ENCODE measurements at places on chromosomes 6 and 20. TPM values are rescaled to one million over a fixed set of nuclear protein-coding genes. Genes with fewer than 3 reads are reported as not detected.

DNA sequence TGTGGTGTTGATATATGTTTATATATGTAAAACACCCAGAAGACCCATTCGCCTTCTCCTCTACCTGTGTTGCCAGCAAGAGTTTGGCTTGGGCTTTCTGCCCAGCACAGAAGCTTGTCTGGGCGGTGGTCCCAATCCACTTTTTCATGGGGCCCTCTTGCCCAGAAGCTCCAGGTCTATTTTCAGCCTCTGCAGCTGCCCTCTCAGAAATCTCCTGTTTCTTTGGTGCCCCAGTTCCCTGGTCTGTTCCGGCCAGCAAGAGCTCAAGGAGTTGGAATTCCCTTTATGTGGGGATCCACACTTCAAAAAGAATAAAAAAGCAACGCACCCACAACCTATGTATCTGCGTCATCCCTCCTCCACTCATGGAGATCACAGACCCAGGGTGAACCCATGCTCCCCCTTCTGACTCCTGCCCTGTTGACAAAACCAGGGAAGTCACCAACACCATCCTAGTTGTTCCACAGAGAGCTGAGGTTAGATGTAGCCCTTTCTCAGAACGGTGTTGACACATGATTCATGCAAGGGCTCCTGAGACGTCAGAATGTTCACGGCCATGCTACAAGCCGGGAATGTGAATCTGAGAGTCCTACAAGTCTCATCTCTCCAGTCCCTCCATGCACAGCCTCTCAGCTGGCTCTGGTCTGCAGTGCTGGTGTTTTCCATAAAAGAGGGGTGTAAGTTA is 156.8 kb upstream of the RIN2 start:
- no peak for DNase-seq

- no peak for DNase-seq
These were observed 5.4 kb downstream of the ENPP4 start for GRCh38 chr6:46135176-46135575.

The ISM1 gene
- total RNA-seq = under 0.01 TPM

DNA sequence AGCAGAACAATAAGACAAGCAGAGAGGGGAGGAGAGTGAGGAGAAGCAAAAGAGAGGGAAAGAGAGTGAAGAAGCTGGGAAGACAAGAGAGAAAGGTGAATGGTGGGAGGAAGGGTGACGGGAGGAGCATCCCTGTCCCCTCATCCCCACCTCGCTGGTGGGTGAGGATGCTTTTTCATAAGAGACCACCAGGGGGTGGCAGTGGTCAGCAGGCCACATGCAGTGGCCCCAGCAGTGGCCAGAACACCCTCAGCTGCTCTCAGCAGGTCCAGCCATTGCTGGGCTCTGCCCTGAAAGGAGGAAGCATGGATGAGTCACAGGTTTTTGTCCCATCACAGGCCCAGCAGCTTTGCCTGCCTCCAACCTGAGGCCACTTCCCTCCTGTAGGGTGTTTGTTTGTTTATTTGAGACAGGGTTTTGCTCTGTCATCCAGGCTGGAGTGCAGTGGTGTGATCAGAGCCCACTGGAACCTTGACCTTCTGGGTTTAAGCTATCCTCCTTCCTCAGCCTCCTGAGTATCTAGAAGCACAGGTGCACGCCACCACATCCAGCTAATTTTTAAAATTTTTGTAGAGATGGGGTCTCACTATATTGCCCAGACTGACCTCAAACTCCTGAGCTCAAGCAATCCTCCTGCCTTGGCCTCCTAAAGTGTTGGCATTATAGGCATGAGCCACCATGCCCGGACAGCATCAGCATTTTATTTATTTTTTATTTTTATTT is 24.0 kb downstream of the FGD2 start:
- DNase-seq = peak; percentile 85

GRCh38 chr6:134437376-134437775 is 119.5 kb upstream of the SGK1 start:
- DNase-seq = no peak

- DNase-seq = no peak
These were observed 109.9 kb upstream of the MCHR2 start for GRCh38 chr6:100103931-100104330.

DNA sequence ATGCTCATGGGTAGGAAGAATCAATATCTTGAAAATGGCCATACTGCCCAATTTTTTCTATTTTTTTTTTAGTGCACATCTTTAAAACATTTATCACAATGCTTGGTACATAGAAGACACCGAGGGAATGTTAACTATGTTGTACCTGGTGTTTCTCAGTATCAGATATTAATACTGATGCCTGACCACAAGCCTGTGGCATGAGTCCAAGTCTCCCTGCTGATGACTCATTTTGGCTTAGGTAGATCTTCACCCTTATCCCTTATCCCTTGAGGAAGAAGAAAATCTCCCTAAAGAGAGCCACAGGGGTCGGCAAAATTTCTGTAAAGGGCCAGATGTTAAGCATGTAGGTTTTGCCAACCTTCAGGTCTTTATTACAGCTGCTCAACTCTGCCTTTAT is 14.5 kb downstream of the CD109 start:
- DNase-seq = peak; percentile 21

DNA sequence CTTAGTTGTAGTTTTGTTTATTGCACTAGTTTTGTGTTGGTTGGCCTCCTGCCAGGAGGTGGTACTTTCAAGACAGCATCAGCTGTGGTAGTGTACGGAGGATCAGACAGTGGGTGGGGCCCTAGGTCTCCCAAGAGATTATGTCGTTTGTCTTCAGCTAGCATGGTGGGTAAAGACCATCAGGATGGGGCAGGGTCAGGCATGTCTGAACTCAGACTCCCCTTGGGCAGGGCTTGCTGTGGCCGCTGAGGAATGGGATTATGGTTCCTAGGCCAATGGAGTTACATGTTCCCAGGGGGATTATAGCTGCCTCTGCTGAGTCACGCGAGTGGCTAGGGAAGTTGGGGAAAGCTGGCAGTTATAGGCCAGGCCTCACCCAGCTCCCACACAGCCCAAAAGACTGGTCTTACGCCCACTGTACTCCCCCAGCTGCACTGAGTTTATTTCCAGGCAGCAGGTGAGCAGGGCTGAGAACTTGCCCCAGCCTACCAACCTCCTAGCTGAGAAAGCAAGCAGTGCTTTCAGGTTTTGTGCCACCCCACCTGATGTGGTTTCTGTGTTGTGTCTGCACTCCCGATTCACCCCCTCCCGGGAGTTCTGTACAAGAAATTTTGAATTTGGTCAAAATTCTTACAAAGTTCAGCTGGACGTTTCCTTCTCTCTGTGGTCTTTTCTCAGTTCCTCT is 24.7 kb downstream of the ZSCAN31 start:
- DNase-seq = no peak

DNA sequence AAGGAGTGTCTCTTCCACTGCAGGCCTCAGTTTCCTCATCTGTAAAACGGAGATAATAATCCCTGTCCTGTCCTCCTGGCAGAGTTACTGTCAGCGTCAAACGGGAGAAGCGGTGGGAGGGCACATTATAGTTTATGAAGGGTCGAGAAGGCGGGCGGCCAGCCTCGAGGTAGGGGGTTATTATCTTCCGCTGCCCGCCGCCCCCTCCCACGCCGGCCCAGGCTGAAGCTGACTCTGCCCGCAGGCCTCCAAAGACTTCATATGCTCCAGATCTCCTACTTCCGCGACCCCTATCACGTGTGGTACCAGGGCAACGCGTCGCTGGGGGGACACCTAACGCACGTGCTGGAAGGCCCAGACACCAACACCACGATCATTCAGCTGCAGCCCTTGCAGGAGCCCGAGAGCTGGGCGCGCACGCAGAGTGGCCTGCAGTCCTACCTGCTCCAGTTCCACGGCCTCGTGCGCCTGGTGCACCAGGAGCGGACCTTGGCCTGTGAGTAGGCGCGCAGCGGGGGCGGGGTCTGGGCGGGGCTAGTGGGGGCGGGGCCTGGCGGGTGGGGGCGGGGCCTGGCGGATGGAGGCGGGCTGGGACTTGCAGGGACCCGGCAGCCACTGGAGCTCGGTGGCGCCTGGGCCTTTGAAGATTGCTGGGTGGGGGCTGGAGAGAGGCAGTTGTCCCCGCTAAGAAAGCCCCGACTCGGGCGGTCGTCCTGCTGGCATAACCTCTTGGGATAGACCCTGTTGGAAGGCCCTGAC is 2.8 kb downstream of the PROCR start:
- DNase-seq = peak; percentile 67

The ZNF165 gene
- 0.20 TPM for total RNA-seq

DNA sequence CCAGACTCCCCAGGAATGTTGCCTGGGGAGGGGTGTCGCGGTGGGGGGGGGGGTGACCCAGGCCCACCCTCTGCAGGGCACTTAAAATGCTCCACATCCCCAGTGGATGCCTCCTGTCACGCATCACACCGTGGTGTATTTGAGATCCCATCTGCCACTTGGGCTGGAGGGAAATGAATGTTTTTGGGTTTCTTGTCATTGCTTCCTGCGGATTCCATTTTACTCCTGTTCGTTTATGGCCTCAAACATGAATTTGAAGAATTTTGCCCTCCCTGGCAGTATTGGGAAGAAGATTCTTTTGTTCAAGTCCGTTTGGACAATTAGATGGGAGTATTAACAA is 544 bp upstream of the KHDC1 start:
- DNase-seq = no peak

The PAX1 gene
- total RNA-seq = not detected

DNA sequence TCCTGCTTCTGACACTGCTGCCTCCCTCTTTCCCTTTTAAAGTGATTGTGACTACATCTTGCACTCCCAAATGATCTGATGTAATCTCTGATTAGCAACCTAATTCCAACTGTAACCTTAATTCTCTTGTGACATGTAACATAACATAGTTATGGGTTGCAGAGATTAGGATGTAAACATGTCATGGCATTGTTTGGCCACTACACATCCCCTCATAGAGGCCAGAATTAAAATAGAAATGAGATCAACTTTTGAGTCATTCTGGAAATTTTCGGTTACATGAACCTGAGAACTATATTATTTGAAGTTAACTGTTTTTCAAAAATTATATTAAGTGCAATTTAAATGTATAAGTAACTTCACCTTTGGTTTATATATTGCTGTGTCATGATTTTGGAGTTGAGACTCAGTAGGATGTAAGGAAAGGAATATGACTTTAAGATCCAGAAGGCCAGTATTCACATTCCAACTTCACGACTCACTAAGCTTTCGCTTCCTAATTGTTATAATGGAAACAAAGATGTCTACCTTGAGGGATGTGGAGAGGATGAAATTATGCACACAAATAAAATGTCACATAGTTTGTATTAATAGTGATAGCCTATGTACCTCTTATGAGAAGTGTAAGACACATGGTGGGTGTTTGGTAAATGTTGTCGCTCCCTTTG is 611.9 kb upstream of the MAP3K7 start:
- DNase-seq = no peak

DNA sequence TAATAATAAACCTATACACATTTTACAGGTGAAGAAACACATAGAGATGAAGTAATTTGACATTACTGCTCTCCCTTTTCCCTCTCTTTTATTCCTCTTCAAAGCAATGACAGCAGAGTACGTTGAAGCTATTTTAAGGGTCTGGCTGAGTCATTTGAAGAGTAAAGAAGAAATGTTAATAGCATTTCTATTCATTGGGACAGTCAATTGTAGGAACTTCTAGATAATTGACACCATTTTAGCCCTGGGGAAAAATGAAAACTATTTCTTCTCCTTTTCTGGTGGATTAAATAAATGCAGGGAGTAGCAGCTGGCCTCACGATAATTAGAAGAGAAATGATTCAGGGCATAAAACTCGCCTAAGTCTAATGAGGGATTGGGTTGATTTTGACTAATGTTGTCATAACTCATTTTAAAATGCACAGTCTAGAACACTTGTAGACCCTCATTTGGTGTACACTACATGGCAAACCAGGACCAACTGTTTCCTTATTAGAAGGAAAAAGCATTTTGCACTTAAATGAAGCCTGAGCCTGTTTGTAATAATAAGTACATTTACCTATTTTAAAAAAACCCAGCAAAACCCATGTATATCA is 48.1 kb downstream of the RIPOR2 start:
- no peak for DNase-seq

The RBM24 gene
- 0.65 TPM for total RNA-seq

DNA sequence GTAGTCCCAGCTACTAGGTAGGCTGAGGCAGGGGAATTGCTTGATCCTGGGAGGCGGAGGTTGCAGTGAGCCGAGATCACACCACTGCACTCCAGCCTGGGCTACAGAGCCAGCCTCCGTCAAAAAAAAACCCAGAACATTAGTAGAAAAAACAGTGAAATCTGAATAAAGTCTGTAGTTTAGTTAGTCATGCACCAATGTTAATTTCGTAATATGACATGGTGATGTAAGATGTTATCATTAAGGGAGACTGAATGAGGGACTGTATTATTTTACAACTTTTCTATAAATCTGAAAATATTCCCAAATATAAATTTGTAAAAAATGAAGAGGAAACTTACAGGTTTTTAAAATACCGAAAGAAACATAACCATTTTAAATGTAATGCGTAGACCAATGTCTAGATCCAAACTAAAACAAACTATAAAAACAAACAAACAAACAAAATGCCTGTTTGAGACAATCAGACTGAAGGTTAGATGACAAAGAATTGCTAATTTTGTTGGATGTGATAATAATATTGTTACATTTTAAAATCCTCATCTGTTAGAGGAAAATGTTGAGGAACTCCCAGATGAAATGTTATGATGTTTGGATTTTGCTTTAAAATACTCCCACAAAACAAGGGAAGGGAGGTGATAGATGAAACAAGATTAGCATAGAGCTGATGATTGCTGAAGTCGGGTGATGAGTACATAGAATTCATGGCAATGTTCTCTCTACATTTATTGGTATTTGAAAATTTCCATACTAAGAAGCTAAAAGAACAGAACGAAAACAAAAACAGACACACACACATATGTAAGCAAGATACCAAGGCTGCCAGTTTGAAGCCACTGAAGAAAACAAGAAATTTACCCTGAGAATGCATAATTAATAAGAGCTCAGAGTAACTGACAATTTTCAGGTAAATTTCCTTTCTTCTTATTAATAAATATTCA is 1.8 kb downstream of the GSTA4 start:
- DNase-seq = no peak

DNA sequence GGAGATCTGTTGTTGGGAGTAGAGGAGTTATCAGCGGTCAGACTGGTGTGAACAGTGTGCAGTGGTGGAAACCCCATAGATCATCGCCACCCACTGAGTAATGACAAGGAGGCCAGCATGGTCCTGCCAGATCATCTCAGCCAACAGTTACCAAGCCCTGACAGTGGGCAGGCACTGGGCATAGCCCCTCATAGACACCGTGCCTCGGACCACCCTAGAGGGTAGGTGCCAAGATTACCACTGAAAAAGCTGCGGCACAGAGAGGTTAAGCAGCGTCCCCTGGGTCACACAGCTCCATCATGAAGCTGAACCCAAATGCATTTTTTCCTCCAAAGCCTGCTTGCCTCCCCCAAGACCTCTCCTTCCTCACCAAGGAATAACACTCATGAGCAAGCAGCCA is 21.5 kb upstream of the BMP7 start:
- no peak for DNase-seq

- DNase-seq = no peak
These were observed 13.0 kb upstream of the HLA-DQB1 start for GRCh38 chr6:32679492-32679891.

The HS3ST5 gene
- not detected for total RNA-seq

GRCh38 chr6:76701610-76702009 is 629.1 kb upstream of the IMPG1 start:
- DNase-seq = no peak

The NNAT gene
- 0.22 TPM for total RNA-seq

The SMLR1 gene
- not detected for total RNA-seq

All from lung microvascular endothelial cell (primary cell).